ENCODE measurements at places on chromosomes 16 and 17. TPM values are rescaled to one million over a fixed set of nuclear protein-coding genes. Genes with fewer than 3 reads are reported as not detected.

The TMEM114 gene
- not detected for total RNA-seq

DNA sequence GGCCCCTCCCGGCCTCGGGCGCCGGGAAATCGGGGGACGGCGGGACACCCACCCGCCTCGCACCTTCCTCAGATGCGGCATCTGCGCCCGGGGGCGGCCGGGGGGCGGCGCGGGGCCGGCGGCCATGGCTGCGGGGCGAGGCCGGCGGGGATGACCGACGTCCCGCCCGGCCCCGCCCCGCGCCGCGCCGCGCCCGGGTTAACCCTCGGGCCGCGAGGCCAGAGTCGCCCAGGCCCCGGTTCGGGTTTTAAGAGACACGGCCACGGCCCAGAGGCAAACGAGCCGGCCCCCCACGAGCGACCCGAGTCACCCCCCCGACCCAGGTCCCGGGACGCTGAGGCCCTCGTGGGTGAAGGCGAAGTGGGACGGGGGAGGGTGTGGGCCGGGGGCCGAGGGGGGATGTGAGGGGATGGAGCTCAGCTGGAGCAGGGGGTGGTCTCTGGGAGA lies at the start of gene RGS11:
Gene RGS11 (minus strand): TSS at position 159 of the 447 bp plus-strand sequence. CDS start 33 bp downstream, at position 126.
- H3K36me3 ChIP-seq: no peaks in the 10 kb centered on the region
- H3K27me3 ChIP-seq: peaks cover 2% of the 10 kb centered on the region
- peaks cover 11% of the 10 kb centered on the region for H3K4me1 ChIP-seq
- DNase-seq: no peak
- H3K4me3 ChIP-seq: peak within 1 kb of the TSS; percentile 22
- no peak within 1 kb of the TSS for H3K27ac ChIP-seq

GRCh38 chr16:84503751-84504395 lies 586 bp downstream of the MEAK7 start:
- H3K27me3 ChIP-seq: no peaks in the 10 kb centered on the region
- peaks cover 3% of the 10 kb centered on the region for H3K4me1 ChIP-seq
- H3K36me3 ChIP-seq: no peaks in the 10 kb centered on the region
- H3K27ac ChIP-seq: peak overlapping the region; percentile 84
- DNase-seq: peak; percentile 41

DNA sequence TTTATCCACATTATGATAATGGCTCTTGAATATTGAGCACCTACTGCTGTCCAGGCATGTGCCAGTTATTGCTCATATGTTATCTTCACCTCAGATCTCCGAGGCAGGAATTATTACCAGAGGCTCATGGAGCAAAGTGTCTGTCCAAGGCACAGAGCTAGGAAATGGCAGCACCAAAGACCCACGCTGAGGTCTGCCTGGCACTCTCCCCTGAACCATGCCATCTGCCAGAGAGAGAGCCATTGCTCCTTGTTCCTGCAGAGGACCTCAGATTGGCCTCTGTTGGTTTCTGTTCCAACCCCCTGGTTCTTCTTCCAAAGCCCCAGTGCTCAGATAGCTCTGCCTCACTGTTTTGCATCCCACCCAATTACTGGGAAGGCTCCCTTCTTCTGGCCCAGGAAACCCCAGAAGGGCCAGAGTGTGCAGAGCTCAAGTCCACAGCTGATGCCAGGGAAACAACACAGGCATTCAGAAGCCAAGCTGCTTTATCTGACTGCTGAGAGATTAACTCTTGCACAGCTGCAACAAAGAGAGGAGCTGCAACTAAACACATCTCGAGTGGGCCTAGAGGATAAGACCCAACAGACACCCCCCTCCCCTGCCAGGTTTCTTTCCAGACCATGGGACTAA lies 5.9 kb downstream of the ASIC2 start:
- no peaks in the 10 kb centered on the region for H3K27me3 ChIP-seq
- no peak overlapping the region for H3K4me3 ChIP-seq
- H3K27ac ChIP-seq: no peak overlapping the region
- DNase-seq: no peak

Measured in uterus (tissue), 4 donors.